ENCODE measurements at places on chromosomes 7 and 10.

GRCh38 chr10:89861584-89862301, 160.4 kb downstream of the KIF20B start:
- DNase-seq: no peak

DNA sequence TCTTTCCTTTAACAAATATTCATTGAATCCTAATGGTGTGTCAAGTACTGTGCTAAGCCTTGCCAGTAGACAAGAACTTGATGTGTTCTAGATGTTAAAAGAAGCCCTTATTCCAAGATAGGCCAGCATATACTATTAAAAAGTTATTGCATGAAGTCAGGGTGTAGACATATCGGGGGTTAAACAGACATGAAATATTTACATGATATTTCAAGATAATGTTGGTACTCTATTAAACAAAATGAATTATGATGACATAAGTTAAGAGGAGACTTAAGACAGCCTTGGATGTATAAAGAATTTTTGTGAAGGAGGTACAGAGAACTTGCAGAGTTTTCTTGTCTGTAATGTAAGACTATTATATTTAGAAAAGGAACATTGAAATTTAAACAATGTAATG, 44.8 kb downstream of the HDAC9 start:
- no peak for DNase-seq

GRCh38 chr7:102926783-102927140, 14.0 kb downstream of the LRRC17 start:
- no peak for DNase-seq

DNA sequence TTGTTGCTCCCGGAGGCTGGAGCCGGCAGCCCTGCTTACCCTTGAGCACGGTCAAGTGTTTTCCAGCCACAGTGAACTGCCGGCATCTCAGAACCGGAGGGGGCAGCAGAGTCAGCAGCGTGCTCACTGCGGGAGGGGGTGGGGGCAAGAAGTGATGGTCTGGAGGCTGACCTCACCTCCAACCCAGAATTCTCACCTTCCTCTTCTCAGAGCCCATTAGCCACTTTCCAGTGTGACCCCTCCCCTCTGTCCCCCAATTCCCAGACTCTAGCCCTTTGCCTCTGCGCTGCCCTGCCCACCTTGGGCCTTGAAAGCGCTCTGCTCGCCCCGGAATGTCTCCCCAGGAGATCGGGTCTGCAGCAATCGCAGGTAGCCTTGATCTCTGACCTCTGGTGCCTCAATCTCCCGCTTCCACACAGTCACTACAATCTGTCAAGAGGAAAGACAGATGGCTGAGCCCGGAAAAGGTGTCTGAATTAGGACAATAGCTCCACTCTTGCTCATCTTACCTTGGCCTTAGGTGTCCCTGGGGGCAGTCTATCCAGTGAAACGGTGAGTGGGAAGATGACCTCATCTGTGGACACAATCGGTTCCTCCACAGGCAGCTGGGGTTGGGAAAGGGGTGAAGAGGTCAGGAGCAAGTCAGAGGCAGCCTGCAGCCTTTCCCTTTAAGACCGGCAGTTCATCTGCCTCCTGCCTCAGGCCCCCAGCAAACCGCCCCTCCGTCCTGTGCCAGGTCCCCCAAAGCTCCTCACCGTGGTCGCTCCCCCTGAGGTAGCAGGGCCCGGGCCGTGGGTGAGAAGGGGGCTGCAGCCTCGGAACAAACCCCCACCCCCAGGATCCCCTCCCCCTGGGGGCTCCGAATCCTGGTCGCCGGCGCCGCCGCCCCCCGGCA, 942 bp downstream of the TRAPPC14 start:
- no peak for DNase-seq

DNA sequence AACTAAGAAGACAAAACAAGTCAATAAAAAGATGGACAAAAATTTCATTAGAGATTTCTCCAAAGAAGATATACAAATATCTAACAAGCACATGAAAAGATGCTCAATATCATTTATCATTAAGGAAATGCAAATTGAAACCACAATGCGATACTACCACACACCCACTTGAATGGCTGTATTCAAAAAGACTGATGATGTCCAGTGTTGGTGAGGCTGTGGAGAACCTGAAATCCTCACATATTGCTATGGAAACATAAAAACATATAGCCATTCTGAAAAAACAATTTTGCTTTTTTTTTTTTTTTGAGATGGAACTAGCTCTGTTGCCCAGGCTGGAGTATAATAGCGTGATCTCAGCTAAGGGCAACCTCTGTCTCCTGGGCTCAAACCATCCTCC, 124.1 kb upstream of the LAMB4 start:
- no peak for DNase-seq

- DNase-seq: no peak
Observed at GRCh38 chr10:46539596-46540411, 16.7 kb downstream of the GPRIN2 start.

DNA sequence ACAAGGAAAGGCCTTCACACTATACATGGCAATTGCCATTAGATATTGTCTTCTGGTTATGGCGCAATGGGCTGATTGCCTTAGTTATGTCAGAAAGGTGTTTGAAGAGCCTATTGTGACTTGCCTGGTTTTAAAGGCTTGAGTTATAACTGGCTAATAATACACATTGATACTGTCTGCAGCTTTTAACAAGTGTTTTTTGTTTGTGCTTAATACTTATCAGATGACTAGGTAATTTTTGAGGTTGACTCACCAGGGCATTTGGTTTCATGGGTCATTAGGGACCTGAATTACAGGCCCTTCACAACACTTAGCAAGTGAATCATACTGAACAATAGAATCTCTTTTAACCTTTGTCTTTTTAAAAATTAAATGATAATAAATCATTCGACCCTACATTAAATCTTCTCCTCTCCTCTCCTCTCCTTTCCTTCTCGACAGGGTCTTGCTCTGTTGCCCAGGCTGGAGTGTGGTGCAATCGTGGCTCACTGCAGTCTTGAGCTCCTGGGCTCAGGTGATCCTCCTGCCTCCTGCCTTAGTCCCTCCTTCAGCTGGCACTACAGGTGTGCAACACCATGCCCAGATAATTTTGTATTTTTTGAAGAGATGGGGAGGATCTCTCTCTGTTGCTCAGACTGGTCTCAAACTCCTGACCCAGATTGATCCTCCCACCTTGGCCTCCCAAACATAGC, 196.3 kb downstream of the JCAD start:
- no peak for DNase-seq

DNA sequence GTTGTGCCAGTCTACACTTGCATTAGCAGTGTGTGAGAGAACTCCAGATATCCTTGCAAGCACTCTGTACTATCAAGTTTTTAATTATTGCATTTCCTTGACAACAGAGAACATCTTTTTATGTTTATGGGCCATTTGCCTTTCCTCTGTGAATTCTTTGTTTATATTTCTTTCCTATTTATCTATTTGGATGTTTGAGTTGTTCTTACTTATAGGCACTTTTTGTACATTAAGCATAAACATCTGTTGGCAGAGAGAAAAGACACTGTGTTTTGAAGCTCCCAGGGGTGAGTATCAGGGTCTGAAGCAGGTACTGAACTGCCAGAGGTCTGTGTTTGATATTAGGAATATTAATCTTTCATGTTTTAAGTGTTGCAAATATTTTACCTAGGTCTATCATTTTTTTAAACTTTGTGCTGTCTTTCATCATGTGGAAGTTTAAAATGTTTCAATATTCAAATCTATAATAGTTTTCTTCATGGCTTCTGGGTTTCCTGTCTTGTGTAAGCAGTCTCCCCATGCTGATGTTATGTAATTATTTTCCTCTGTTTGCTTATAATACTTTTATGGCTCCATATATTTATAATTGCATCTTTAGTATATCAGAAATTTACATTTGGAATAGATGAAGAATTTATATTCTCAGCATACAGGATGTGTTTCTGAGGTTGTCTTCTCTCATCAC, 17.7 kb upstream of the PDCD4 start:
- no peak for DNase-seq

DNA sequence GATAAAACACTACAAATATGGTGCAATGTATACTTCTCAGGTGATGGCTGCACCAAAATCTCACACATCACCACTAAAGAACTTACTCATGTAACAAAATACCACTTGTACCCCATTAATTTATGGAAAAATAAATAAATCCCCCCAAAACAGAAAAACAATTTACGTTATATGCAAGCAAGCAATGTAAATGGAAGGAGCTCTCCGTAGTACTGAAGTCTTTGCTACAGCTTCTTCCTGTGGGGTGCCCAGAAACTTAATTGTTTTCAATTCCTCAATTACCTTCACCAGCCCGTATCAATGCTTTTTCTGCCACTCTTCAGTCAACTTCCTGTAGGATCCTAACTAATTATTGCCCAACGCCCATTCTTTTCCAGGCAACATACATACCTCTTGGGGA, 138.1 kb downstream of the RELN start:
- DNase-seq: no peak

DNA sequence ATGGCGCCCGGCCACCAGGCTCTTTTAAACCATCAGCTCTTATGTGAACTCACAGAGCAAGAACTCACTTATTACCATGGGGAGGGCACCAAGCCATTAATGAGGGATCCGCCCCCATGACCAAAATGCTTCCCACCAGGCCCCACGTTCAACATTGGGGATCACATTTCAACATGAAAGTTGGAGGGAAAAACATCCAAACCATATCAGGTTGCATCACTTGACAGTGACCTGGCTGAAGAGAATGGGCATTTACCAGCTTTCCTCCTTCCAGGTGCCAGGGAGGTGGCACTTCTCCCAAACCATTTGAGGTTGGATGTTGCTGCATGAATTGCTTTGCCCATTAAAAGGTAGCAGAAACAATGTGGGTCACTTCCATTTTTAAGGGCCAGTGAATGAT, 115.6 kb upstream of the TNS3 start:
- DNase-seq: no peak

GRCh38 chr10:44056206-44056605, 328.7 kb downstream of the CXCL12 start:
- DNase-seq: no peak

- DNase-seq: no peak
Observed at GRCh38 chr7:139078911-139079310, 30.6 kb downstream of the ZC3HAV1 start.

- no peak for DNase-seq
Observed at GRCh38 chr10:125014836-125015355, 73.0 kb downstream of the ZRANB1 start.

DNA sequence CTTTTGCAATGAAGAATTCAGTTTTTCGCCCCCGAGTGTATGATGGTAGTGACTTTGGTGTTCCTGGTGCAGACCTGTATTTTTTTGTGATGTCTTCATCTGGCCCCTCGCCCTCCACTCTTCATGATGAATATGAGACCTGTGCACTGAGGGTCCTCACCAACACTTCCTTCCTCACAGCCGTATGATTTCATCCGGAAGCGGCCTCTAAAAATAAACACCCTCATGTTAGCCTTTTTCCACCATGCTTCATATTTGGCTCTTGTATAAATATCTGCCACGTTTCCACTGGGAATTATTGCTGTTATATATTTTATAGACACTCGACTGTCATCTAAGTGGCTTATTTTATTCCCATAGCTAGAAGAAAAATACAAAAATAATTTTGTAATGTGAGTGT, 160.4 kb downstream of the MGMT start:
- DNase-seq: no peak

- DNase-seq: no peak
Observed at GRCh38 chr10:2279711-2280110, 542.4 kb upstream of the ADARB2 start.

DNA sequence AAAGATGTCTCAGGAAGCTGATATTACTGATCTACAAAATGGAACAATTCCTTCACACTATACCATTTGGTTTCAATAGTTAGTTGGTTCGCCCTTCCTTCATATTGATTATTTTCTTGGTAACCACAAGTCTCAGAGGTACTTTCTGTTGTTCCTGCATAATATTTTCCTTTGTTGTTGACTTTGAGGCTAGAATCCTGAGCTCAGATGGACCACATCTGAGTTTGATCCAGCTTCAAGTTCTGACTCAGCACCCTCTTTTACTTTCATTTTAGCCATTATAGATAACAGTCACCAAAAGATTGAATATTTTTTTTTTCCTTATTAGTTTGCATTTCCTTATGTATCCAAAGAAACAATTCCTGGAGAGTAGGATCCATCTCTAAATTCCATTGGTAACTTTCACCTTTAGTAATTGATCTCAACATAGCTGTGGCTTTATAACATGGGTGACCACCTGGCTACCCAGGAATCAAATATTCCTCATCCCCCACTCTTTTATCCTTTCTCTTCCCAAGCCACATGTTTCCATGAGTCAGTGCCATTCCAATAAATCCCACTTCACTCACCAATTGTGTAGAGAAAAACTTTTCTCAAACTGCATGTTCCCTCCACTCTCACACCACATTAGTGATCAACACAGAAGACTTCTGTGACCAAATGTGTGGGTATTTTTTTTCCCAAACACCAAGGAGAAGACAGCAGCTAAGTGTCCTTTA, 9.7 kb upstream of the ABCA13 start:
- no peak for DNase-seq

DNA sequence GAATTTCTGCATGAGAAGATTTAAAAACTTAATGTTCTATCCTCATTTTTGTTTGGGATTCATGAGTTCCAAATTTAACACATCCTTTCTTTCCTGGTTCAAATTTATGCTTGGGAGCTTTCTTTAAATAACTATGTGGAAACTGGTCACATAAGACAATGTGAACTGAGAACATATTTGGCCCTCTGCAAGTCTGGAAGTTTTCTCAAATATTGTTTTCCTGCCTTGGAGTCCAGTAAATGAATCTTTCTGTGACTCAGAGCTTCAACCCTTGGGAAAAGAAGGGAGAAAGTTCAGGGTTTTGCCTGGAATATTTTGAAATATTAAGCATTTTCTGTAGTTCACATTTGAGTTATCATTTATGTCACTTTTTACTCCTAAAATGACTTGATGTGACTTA, 559.0 kb upstream of the NRP1 start:
- DNase-seq: no peak

DNA sequence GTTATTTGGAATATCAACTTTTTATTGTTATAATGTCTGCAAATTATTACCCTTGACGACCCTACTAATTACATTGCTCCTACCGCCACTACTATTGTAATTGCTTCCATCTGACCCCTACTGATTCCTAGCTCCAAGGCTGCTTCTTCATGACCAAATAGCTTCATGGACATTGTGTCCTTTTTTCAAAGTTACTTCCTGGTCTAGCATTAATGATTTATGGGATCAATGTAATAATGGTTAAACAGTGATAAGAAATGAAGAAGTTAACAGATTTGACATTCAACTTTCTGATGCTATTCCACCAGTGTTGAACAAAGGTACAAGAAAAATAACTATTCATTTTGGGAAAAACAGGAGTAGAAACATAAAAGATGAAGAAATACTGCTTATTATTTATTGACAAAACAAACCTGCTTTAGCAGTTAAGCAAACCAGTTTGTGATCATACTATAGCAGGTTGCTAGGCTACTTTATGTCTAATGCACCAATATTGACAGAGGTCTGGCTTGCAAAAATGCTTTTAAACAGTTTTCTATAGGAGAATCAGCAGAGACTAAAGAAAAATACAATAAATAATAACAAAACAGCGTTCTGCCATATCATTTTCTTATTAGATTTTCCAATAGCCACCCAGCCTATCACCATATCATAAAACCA, 125.8 kb downstream of the PCLO start:
- DNase-seq: no peak

Measured in NCI-H187 (cell line).